GM12865 (cell line): ENCODE measurements at places on chromosomes 6 and 20.

- no peak for DNase-seq
Measured at GRCh38 chr20:32763202-32764004, 1.2 kb downstream of the DNMT3B start.

- DNase-seq: no peak
Measured at GRCh38 chr6:121223212-121223611, 111.1 kb downstream of the TBC1D32 start.

GRCh38 chr20:59645761-59646171 is 41.4 kb downstream of the PHACTR3 start:
- DNase-seq: no peak

DNA sequence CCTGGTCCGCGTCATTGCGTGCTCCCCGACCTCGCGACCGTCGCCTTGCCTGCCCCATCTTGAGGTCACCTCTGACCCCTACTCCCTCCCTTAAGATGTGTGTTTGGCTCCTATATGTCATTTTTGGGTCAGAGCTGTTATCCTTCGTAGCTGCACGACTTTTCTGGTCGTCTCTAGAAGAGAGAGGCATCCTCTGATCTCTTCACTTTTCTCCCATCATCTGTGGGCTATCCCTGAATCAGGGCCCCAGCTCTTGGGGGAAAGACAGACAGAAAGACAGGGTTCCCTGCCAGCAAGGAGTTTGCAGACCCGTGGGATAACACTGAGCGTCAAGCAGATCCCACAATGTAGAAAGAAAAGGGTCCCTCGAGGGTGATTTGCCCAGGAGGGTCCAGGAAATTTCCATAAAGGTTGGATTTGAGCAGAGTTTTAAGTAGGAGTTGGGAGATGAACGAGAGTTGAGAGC is 555 bp downstream of the FAM120B start:
- no peak for DNase-seq

DNA sequence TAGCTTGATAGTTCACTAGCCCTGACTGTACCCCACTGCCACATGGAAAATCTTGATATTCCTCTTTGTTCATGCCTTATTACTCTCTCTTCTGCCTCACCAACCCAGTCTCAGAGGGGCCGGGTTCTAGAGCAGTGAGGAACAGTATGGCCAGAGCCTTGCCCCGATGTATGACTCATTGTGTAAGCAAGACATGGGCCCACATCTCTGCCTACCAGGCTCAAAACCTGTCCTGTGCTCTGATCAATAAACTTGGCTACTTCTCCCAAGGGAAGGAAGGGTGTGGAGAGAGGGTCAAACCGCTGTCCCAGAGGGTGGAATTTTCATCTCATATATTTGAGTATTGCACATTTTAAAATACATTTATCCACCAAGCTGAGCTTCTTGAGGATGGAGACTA is 91.7 kb downstream of the DNAH8 start:
- DNase-seq: no peak

- DNase-seq: no peak
Measured at GRCh38 chr6:33236328-33236727, 28.0 kb downstream of the RING1 start.

GRCh38 chr6:138620630-138621029 is 121.3 kb upstream of the NHSL1 start:
- DNase-seq: no peak
